Esophagus mucosa (tissue), 1 donor: ENCODE measurements at places on chromosomes 5 and 9.

GRCh38 chr9:20403346-20403745 is 219.0 kb downstream of the MLLT3 start:
- ATAC-seq, result no peak

GRCh38 chr9:135667463-135668001 is 4.4 kb downstream of the LCN9 start:
- ATAC-seq, result no peak

- no peak for ATAC-seq
These were observed 149.7 kb upstream of the RASGRF2 start for GRCh38 chr5:80810425-80810824.

- no peak for ATAC-seq
These were observed 167.9 kb upstream of the VLDLR start for GRCh38 chr9:2453701-2454100.

DNA sequence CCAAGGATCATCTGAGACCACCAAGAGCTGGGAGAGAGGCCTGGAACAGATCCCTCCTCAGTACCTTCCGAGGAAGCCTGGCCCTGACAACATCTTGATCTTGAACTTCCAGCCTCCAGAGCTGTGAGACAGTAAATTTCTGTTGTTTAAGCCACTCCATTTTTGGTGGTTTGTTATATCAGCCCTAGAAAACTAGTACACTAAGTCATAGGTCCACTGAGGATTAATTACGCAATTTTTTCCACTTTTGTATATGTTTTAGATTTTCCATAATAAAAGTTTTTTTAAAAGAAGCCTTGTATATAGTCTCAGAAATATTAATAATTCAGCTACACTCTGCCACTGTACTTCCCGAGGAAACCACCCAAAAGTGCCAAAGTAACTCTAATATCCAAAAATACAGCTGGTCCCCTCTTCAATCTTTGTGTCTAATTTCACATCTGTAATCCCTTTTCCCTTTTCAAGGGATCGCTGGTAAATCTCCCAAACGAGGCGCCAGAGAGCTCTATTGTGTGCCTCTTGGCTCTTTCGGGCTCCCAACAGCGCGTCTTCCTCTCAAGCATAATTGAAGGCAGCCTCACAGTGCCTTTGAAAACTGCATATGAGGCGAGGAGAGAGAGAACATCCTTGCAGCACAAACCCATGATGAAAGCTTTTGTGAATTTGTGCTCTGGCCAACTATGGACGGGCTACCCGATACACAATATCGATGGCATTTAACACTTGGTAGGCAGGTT is 32.7 kb downstream of the PRUNE2 start:
- ATAC-seq, result no peak

DNA sequence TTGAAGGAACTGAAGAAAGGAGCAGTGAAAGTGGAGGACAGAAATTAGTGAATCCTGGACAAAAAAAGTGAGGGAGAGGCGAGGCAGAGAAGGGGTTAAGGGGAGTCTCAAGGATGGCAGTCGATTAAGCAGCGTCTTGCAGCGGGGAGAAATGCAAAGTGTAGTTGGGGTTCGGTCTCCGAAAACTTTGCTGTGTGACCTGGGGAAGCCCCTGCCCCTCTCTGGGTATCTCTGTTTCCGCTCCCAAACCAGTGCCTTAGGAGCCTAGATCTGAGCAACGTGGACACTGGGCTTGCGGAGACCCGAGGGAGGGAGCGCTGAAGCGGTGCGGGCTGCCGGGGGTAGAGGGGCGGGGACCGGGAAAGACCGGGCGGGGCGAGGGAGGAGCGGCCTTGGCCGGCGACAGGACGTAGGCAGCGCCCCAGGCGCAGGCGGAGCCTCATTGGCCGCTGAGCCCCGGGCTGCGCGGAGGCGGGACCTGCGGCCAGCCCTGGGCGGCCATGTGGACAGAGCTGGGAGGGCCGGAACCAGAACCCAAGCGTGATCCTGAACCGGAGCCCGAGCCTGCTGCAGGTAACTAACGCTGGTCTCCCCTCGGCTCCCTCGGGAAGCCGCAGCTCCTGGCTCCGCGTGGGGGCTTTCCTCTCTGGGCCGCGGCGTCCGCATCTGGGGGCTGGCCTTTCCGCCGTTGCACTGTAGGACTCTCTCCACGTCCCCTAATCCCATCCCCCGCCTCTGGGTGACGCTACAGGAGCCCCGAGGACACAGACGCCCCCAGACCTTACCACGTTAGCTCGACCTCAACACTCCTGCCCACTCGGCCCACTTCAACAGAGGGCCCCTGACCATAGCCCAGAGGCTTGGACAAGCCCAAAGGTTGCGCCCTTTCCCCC is at the start of gene ALDH1B1:
ALDH1B1 (plus strand) TSS at position 468 of the 893 bp plus-strand sequence. CDS start 3,047 bp downstream, outside the sequence.
- ATAC-seq, result peak; percentile 93

GRCh38 chr5:19301271-19301670 is 686.7 kb downstream of the CDH18 start:
- ATAC-seq, result no peak

GRCh38 chr5:148730942-148731898 is 76.9 kb upstream of the HTR4 start:
- peak; percentile 86 for ATAC-seq
